ENCODE measurements at places on chromosomes 2 and 18.

- DNase-seq = peak; percentile 96
These were observed 20.4 kb upstream of the IL1R1 start for GRCh38 chr2:102122115-102122514.

DNA sequence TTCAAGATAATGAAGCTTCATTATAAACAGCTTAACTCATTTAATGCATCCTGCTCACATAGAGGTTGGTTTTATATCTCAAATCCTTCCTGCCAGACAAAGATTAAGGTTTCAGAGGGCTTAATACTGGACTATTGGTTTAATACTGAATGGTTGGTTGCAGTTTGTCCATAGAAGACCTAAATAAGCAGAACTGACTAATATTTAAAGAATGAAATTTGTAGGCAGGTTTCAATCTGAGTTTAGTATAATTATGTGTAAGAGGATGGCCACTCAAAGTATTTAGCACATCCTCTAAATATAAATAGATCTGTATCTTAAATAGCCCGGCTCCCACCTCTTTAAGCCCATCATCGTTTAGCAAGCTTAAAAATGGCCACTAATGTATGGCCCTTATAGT is 92.5 kb downstream of the EPB41L5 start:
- DNase-seq = peak; percentile 28

DNA sequence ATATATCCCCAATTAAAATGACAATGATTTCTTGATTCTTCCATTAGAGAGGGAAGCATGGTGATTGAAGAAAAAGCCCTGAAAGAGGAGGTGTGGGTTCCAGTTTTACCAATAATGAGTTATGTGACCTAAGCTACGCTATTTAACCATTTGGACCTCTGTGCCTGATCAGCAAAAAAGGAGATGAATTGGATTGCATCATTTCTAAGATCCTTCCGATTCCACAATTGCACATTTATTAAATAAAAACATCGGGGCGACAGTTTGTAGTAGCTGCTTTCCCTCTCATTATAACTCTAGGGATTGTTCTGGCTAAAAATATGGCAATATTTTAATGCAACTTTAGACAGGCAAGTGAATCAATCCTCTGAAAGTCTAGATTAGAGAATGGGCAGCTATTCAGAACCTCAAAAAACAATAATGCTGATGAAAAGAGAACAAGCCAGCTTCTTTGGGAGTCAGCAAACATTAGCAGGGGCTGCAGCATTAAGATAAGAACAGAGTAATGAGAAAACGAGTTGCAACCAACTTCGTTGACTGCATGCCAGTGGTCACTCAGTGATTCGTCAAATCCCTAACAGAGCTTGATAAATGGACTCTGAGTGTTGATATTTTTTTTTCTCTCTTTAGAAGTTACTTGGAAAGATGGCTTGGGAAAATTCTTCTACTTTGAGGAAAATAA is 301.2 kb downstream of the AGPS start:
- DNase-seq = no peak

DNA sequence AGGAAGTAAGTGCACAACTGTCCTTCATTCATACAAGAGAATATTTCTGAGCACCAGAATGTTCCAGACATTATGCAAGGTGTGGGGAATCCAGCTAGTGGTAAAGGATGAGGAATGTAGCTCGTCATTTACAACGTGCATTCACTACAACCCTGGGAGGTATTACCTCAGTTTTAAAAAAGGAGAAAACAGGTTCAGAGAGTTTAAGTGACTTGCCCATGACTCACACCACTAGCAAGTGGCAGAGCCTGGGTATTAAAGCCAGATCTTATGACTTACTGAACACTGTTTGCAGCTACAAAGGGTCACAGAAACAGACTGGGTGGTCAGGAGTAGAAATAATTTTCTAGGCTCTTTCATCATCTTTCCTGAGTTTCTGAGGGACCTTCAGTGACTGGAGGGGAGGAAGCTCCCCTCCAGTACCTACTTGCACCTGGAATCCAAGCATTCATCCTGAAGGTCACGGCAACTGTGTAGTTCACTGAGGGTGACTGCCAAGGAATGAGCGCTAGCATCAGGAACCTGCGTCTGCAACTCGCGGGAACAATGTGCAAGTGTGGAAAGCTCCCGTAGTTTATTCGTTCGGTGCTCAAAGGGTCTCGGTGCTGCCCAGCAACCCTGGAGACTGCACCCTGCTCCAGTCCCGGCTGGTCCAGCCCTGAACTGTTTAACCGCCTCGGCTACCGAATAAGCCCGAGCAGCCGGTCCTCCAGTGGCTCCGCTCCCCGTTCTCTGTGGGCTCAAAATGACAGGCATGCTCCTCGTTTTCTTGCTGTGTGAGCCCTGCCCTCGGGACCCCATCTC is 647 bp downstream of the CCDC121 start:
- peak; percentile 98 for DNase-seq

DNA sequence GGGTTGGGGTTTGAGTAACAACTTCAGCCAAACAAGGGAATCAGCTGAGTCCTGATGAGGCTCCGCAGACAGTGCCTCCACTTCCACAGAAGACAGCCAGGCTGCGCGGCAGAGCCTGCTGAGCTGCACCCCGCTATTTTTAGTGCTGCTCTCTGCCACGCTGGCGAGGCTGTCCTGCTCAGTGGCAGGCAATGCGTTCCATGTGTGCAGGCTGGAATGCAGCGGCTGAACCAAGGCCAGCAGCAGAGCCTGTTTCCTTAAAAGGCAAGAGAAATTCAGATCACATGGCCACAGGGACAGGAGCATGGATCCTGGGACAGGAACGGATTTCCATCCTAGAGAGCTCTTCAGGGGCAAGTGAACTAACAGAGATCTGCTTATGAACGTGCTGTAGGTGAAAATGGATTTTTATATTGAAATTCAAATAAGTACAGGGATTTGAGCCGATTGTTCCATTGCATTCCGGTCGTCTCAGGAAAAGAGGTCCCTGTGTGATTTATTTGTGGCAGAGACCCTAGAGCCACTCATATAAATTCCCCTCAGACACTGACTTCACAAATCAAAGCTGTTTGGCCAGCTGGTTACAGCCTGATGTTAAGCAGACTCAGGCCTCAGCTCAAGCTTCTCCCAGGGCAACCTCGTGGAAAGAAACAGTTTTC is 98.7 kb downstream of the COL6A3 start:
- DNase-seq = peak; percentile 90

DNA sequence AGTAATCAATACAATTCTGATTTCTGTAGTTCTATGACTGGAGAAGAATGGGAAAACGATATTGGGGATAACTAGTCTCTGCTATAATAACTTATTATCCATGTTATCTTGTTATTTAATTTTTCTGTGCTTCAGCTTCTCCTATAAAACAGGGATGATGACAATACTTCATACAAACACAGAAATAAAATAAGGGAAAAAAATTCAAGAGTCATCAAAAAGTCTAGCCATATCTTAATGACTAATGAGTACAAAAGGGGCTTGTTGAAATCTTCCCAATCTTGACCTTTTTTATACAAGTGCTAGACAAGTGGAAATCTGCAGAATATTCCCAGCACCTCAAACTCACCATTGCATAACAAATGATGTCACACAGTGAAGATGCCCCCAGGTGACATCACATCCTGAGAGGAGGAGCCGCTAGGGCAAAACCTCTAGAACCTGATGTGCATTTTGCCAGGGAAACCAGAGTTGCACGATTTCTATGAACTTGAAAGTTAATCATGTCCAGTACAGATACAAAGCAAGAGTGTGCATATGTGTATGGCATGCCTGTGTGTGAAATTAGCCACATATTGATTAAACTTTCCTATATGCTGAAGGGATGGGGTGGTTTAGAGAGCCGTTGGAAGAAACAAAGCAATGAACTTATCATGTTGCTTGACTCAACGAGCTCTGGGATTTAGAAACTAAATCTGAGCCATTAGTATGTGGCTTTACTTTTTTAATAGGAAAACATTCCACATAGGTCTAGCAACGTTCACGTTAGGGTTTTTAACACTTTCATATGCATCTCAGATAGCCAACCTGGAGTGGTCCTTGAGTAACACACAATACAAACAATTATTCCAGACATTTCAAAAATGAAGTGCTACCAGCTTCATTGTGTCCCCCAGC is 278.9 kb downstream of the SLC4A3 start:
- DNase-seq = no peak

GRCh38 chr2:148508878-148509287 is 135.7 kb upstream of the EPC2 start:
- no peak for DNase-seq

DNA sequence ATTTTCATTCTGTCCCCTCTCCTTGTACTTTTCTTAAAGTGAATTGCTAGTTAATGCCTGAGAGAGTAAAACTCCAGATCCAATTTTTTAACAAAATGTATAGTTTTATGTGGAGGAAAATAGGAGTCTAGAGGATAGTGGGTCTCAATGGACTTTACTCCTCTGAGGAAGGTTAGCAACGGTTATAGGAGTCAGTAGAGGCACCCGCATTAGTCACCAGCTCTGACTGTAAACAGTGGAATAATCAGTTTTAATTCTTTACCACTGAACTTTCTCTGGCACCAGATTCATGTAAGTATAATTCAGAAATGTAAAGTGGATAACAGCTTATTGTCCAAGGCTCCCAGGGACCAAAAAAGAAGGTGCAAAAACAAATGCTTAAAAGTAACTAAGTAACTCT is 38.7 kb upstream of the HNMT start:
- peak; percentile 57 for DNase-seq

DNA sequence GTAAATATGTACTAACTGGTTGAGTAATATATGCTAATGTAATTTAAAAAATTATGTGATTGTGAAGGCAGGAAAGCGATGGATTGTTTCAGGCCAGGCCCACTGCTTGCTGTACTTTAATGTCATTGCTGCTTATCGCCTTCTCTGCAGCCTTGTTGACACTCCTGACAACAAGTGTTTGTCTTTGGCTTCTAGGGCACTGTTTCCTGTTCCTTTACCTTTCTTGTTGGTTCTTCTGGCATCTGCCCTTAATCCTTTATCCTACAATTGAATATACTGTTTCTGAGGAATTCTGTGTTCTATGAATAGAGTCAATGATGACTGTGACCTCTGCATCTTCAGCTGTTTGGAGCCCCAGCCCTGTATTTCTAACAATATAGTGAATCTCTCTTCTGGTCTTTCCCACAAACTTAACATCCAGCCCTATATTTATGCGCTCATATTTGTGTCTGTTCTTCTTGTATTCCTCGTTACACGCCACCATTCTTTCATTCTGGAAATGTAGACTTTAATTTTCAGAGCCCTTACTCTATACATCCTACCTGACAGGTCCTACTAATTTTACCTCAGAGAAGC is 17.6 kb downstream of the ACSL3 start:
- DNase-seq = no peak
